ENCODE measurements at places on chromosomes 13 and 19.

- DNase-seq = peak; percentile 28
Measured at GRCh38 chr19:41328842-41329225, 18.9 kb downstream of the CCDC97 start.

GRCh38 chr19:17510220-17510993 is 1.0 kb upstream of the PGLS start:
- DNase-seq = no peak

GRCh38 chr19:55553217-55554182 is 8.2 kb upstream of the SBK3 start:
- no peak for DNase-seq

GRCh38 chr19:31054430-31054829 is 294.8 kb downstream of the TSHZ3 start:
- peak; percentile 43 for DNase-seq

Data from CD4-positive, alpha-beta T cell treated with Interleukin-10 for 1 hour (primary cell).